Cortex of kidney (tissue), 1 donor: ENCODE measurements at places on chromosomes 2 and 18.

GRCh38 chr2:241769819-241770184 is 6.8 kb upstream of the GAL3ST2 start:
- no peak for DNase-seq

GRCh38 chr2:240448387-240449274 is 13.2 kb downstream of the GPC1 start:
- no peak for DNase-seq

- no peak for DNase-seq
Observed at GRCh38 chr2:8096484-8096883, 585.4 kb upstream of the ID2 start.

DNA sequence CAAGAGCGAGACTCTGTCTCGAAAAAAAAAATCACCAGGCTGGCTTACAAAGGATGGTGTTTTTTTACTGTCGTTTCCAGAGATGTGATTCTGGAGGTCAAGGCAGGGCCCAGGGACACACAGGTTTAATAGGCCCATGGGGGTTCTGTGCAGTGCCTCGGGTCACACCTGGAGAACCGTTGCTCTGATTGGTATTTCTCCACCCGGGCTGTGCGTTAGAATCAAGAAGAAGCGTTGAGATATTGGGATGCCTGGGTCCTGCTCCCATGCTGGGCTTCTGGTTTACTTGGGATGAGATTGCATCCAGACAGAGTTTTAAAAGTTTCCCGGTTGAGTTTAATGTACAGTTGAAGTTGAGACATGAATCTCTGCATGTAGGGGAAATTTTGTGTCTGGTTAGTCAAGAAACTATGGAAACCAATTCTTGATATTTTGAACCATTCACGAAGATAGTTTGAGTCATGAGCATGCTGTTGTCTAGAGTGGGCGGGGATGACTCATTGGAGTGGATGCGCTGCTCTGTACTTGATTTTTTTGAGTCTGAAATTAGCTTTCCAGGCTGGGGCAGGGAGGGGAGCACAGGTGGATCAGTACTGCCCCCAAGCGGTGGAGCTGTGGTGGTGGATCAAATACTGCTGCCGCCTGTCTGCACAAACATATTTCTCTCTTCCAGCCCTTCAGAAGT is 50.1 kb downstream of the GREB1 start:
- DNase-seq = no peak

GRCh38 chr2:28567061-28567471 is 71.2 kb downstream of the PLB1 start:
- no peak for DNase-seq

GRCh38 chr2:84880645-84881521 is at the start of gene TRABD2A:
TSS of gene TRABD2A (minus strand) at chr2:84881084. CDS start at chr2:84881039, 45 bp downstream.
- no peak for DNase-seq

DNA sequence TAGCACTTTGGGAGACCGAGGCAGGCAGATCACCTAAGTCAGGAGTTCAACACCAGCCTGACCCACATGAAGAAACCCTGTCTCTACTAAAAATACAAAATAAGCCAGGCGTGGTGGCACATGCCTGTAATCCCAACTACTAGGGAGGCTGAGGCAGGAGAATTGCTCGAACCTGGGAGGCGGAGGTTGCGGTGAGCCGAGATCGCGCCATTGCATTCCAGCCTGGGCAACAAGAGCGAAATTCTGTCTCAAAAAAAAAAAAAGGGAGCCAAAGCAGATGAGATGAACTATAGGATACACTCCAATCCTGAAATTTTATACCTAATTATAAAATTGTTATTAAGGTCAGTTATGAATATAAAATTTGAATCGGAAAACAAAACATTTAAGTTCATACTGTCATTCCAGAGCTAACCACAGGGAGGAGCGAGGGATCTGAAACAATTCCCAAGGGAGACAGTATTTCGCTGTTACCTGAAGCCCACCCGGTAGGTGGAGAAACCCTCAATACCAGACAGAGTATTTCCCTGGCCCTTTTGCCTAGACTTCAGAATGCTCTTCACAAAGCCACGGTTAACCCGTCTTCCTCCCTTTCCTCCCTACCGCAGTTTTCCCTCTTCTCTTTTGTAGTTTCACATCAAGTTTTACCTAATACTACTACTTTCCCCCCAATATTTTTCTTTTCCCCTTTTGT is 1.4 kb downstream of the PPM1G start:
- no peak for DNase-seq

- DNase-seq = no peak
Observed at GRCh38 chr2:199186301-199186751, 271.4 kb downstream of the SATB2 start.

- no peak for DNase-seq
Observed at GRCh38 chr2:122236152-122236874, 480.9 kb downstream of the TSN start.

DNA sequence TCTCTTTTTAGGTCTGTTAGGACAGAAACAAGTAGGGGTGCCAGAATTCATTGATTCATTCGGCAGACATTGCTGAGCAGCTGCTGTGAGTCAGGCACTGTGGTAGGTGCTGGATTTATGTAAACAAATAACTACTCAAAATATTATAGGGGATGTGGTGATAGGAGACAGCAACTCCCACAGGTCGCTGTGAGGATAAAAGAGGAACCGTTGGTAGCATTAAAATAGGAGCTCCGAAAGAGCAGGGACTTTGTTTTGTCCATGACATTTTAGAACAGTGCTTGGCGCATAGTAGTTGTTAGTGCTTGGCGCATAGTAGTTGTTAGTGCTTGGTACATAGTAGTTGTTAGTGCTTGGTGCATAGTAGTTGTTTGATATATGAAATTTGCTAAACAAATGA is 29.2 kb downstream of the ATP6V1C2 start:
- no peak for DNase-seq

DNA sequence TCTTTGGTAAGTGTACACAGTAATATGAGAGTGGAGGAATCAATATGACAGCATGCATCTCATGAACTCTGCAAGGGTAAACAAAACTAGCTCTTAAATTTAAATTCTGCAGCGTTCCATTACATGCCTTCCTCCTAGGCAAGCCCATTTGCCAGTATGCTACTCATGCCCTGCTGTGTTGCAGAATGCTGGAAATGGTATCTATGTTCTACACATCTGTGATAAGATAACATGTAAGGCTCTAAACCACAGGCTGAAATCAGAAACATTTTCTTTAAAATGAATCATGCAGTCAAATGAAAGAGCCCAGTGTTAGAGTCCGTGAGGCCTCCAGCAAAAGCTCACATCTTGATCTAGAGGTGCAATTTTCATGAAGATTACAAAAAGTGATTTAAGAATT is 112.8 kb upstream of the FN1 start:
- no peak for DNase-seq

- no peak for DNase-seq
Observed at GRCh38 chr2:201980389-201980821, 53.2 kb upstream of the FZD7 start.

GRCh38 chr18:77897606-77898005 is 648.0 kb downstream of the GALR1 start:
- no peak for DNase-seq
